ENCODE measurements at places on chromosomes 13 and 19.

DNA sequence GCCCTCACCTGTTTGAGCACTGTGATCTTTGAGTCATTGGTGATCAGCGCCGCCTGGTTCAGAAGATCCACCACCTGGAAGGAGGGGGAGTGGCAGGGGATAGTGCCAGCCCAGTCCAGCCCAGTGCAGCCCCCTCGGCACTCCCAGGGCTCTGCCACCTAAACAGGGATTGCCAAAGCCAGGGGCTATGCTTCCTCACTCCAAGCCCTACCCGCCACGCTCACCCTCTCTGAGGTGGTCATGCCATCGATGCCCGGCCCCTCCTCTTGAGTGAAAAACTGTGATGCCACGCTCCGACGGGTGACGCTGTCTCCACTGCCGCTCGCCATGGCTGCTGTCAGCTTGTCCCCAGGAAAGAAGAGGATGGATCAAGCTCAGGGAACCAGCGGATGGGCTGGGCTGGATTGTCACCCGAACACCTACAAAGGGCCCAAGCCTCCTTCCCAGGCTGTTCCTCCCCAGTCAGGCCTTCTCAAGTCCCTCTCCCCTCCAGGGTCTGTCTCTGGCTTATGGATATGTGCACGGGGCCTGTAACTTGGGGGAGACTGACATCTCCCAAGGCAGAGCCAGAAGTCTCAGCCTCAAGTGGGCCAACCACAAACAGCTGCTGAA lies 8.7 kb downstream of the SYMPK start:
- DNase-seq, result no peak

DNA sequence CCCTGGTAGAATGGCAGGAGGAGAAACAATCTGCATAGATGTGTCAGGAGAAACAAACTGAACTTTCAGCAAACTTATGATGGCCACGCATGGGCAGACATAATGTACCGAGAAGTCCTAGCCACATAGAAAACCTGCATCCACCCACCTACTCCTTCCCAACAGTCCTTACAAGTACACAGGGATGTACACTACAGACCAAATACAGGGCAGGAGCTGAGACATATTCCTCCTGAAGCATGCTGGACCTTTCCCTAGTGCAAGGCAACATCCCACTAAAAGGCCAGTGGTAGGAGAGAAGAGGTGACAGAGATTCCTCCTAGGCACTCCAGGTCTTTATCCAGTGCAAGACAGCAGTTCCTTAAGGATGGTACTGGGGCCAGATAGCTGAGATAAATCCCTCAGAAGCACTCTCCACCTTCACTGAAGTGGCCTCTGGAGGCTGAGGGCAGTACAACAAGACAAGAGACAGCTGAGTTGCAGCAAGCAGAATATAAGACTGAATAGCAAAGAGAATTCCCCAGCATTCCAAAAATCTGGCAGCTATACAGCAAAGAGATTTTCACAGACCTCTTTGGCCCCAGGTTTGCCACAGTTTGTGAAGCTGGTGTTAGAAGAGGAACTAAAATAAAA lies 18.3 kb downstream of the VWA8 start:
- no peak for DNase-seq

- no peak for DNase-seq
These were observed 1.7 kb downstream of the ERCC5 start for GRCh38 chr13:102847272-102848234.

DNA sequence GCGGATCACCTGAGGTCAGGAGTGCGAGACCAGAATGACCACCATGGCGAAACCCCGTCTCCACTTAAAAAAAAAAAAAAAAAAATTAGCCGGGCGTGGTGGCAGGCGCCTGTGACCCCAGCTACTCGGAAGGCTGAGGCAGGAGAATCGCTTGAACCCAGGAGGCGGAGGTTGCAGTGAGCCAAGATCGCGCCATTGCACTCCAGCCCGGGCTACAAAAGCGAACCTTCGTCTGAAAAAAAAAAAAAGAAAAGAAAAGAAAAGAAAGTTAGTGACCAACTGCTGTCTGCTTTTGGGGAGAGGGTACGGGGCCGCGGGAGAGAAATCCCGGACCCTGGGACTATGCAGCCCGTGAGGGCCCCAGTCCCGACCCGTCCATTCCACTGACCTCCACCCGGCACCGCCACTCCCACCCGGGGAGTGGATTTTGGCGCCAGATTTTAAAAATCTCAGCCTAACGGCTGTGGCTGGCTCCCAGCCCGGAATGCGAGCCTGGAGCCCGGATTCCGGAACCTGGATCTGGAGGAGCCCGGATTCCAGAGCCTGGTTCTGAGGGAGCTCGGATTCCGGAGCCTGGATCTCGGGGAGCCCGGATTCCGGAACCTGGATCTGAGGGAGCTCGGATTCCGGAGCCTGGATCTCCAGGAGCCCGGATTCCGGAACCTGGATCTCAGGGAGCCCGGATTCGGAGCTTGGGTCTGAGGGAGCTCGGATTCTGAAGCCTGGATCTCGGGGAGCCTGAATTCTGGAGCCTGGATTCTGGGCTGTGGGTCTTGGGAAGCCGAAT lies 6.1 kb upstream of the LMNB2 start:
- peak; percentile 38 for DNase-seq

GRCh38 chr19:36120092-36120983 lies 5.1 kb downstream of the TBCB start:
- DNase-seq, result no peak

GRCh38 chr13:110133425-110134235 lies 173.3 kb downstream of the COL4A1 start:
- no peak for DNase-seq

DNA sequence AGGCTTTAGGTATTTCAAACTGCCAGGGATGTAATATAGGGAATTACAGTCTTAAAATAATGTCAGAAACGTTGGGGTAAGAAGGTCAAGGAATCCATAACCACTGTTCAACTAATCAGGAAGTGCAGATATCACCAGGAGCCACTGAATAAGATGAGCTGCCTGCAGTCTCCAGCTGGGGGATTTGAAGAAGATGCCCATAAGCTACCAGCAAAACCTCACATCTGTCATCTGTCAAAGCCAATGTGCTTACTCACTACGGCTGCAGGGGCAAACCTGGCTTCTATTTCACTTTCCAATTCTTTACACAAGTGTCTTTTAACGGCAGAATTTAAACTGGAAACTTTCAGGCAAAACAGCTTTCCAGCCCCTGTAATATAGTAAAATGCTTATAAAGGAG lies 1410.1 kb upstream of the ATXN8OS start:
- DNase-seq, result no peak

- no peak for DNase-seq
These were observed 146.5 kb upstream of the SOX1 start for GRCh38 chr13:111920306-111920931.

DNA sequence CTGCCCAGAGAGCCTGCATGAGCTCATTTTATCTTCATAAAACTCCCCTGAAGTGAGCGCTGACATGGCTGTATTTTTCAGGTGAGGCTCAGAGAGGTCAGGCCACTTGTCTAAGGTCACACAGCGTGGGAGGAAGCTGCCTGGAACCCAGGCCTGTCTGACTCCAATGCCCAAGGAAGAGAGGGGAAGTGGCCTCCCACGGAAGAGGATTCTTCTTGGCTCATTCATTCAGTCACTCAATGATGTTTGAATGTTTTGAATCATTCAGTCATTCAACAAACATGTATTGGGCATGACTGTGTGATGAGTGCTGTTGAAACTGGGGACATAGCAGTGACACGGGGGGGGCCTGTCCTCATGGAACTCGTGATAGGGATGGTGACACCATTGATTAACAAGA lies 12.0 kb downstream of the ACTL9 start:
- DNase-seq, result no peak

DNA sequence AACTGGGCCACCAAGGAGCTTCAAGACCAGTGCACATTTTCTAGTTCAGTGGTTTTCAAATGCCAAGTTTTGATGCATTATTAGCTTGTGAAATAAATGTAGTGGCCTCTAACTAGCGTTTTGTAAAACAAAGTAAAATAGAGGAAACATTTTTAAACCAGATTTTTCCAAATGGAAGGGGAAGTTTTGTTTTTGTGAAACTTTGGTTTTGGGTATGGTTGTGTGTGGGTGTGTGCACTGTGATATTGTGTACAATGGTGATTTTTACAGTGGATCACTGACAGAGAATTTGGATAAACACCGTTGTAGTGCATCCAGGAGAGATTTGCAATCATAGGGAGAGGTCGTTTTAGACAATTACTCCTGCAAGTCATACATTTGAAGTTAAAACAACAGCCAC lies 108.9 kb downstream of the SLC7A1 start:
- no peak for DNase-seq

DNA sequence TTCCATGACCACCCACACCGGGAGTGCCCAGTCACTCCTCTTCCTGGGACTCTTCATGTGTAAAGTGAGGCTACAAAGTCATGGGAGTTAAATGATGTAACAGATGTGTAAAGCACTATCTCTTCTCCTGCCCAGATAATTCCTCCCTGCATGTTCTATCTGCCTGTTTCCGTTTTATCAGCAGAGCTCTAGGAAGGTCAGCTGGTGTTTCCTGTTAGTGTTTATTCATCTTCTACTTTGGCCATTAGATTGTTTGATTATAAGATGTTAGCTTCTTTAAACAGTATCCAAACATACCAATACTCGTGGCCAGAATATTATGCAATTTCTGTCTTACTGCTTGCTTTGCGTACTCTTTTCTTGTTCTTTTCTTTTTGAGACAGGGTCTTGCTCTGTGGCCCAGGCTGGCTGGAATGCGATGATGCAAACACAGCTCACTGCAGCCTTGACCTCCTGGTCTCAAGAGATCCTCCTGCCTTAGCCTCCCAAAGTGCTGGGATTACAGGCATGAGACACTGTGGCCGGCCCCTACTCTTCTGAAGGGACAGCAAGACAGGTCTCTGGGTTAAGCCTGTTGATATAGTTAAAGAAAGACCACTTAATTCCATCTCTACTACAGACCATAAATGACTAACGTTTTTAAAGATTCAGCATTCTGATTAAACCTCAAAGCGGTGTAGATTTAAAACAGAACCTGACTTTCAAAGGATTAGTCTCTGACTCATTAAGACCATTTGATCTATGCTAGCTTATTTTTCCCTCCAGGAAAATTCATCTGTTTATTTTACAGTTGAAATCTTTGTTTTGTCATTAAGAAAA lies 97.4 kb upstream of the AKAP11 start:
- DNase-seq, result no peak

DNA sequence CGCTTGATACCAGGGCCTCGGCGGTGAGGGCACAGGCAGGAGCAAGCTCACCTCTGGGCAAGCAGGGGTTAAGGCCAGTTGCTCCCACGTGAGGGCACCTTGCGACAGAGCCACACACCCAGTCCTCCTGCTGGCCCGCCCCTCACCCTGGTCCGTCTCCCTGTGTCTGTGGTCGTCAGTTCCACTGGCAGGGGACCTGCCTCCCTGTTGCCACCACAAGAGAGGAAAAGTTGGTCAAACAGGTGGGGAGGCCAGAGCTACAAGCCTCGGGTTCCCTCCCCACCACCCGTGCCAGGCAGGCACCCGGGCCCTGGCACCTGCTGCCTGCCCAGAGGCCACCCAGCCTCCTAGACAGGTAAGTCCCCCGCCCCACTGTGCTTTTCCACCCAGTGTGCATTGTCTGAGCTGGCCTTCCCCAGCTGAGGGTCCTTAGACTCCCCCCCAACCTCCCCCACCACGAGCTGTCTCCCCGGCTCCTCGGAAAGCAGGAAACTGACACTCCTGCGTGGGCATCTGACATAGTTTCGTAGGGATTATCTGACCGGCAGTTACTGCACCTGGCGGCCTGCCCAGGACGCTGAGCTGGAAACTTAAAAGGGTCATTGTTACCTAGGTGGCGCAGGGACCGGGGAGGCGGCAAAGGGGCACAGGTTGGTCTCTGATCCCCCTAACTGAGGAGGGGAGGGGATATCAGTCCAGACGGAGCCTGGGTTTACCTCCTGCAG lies at the start of gene TJP3:
Gene TJP3, plus strand, starts transcription at position 178 of the 725 bp plus-strand sequence. CDS start 20,049 bp downstream, outside the sequence.
- DNase-seq, result no peak

GRCh38 chr13:48431987-48432615 lies 19.2 kb upstream of the LPAR6 start:
- DNase-seq, result no peak

GRCh38 chr19:29505097-29505824 lies 20.5 kb upstream of the VSTM2B start:
- no peak for DNase-seq

GRCh38 chr13:113275387-113275786 lies 21.7 kb upstream of the LAMP1 start:
- DNase-seq, result no peak

DNA sequence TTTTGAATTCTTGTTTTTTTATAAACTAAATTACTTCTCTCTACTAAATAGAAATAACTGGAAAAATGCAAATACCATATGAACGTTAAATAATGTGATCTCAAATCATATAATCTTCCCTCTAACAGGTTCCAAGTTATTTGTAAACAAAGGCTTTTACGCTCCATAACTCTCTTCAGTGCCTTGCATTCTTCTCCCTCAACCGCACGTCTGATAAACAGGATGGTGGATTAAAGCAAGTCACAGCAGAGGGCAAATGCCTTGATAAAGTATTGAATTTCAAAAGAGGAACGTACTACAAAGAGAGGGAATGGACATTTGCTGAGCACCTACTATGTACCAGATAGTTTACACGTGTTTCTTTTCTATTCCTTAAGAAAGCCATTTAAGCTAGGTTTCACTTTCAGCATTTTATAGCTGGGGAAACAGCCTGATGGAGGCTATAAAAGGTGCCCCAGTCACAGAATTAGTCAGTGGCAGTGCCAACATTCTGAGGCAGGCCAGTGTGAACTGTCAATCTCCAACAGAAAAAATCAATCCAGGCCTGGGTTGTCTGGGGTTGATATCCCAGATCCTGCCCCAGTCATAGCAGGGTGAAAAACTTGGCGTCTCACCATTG lies 15.8 kb downstream of the MRPS31 start:
- no peak for DNase-seq

DNA sequence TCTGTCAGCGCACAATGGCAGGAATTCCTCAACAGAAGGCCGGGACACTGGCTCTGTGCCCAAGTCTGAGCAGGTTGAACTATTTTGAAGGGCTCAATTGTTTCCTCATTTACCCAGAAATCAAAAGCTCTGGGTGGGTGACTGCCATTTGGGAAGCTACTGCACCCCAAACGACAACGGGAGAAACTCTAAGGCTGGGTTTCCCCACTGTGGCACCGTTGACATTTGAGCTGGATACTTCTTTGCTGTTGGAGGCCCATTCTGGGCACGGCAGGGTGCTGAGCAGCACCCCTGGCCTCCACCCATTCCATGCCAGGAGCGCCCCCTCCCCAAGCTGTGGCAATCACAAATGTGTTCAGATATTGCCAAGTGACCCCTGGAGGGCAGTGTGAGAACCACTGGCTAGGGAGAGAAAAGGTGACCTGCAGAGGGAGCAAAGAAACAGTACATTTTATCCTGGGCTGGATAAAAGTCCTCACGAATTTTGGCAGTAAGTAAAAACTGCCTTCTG lies 62.5 kb downstream of the RFX2 start:
- DNase-seq, result no peak

All from thoracic aorta (tissue), 2 donors.